ENCODE measurements at places on chromosomes 16 and 17.
A peak's percentile ranks its signal among the peaks of the same experiment; 100 is the strongest.

GRCh38 chr16:24988593-24989338 lies 26.4 kb downstream of the ARHGAP17 start:
- DNase-seq = peak; percentile 21

DNA sequence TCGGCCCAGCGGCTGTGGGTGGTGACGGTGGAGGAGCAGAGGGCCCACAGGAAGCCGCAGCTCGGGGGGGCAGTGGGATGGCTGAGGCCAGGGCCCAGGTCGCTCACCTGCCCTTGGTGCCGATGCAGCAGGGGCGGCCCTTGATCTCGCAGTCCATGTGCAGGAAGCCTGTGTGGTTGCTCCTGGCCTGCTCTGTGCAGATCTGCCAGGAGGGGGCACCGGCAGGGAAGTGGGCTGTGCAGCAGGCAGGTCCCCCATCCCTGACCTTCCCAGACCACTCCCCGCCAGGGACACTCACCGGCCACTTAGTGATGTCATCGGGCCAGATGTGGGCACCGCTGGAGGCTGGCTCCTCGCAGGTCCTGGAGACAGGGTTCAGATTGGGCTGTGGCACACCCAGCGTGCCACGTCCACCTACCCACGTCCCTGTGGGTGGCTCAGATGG lies 6.2 kb downstream of the AANAT start:
- no peak for DNase-seq

- no peak for DNase-seq
Observed at GRCh38 chr17:77466140-77466539, 325.4 kb downstream of the SEC14L1 start.

DNA sequence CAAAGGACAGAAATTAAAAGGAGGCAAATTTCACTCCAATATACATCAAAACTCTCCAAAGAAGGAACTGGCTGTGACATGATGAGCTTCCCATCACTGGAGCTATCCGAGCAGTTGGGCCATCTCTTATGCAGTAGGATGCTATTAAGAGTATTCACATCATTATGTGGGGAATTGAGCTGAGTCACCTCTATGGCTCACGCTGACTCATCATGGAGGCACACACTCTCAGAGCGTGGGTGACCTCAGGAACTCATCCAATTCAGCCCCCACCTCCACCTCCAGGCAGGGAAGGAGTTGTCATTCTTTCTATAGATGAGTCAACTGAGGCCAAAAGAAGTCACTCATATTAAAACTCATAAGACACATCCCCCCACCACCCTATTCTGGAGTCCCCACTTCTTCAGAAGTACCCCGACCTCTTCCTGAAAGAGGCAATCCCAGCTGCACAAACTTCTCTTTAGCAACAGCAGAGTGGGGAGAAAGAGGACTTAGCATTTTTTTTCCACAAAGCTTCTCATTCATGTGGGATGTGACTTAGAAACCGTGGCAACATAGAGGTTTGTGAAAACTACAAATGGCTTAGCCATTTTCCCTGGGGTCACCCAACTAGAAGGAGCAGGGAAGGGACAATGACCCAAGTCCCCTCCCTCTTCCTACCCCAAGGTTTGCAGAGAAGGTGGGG lies 32.5 kb downstream of the ABCC12 start:
- DNase-seq = peak; percentile 55

GRCh38 chr16:61277849-61278248 lies 758.4 kb downstream of the CDH8 start:
- no peak for DNase-seq

DNA sequence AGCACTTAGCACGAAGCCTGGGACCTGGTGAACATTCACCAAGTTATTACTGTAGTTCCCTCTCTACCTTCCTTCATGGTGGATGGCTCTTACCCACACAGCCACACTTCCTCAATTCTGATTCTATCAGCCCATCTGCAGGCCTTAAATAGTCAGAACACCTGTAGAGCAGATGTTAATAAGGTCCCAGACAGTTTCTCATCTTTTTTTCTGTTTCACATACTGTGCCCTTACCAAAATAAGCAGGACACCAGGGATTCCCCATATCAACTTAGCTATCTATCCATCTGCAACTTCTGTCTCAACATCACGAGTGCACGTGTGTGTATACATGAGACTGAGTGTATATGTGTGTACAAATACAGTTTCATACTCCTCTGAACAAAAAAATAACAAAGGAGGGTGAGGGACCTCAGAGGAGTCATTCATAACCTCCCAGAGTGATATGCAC lies 2.8 kb downstream of the RECQL5 start:
- no peak for DNase-seq

DNA sequence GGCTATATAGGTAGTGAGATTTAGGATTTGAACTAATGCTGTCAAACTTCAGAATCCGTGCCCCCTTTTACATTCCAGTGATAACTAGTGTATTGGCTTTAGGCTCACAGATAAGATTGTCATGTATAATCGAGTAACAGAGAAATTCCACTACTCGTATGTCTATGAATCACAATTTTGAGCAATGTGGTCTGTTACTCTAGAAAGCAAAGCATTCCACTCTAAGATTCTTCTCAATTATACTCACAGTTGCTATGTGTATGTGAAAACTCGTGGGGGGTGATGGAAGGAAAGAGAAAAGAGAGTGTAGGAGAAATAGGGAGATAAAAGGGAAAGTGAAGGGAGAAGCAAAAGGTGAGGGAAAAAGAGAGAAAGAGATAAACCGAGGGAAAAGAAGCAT lies 1175.1 kb upstream of the GOT2 start:
- no peak for DNase-seq

DNA sequence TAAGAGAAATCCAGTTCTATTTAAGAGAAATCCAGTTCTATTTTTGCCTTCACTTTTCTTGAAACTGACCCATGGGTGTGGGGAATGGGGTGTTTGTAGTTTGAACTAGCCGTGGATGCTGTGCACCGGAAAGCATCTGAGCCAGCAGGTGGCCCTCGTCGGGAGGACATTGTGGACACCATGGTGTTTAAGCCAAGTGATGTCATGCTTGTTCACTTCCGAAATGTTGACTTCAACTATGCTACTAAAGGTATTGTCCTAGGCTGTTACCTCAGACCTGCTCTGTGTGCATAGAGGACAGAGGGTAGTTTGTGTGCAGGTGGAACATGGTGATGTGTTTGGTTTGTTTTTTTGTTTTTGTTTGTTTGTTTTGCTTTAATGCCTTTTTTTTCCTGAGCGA lies 3.3 kb downstream of the ATXN2L start:
- no peak for DNase-seq

DNA sequence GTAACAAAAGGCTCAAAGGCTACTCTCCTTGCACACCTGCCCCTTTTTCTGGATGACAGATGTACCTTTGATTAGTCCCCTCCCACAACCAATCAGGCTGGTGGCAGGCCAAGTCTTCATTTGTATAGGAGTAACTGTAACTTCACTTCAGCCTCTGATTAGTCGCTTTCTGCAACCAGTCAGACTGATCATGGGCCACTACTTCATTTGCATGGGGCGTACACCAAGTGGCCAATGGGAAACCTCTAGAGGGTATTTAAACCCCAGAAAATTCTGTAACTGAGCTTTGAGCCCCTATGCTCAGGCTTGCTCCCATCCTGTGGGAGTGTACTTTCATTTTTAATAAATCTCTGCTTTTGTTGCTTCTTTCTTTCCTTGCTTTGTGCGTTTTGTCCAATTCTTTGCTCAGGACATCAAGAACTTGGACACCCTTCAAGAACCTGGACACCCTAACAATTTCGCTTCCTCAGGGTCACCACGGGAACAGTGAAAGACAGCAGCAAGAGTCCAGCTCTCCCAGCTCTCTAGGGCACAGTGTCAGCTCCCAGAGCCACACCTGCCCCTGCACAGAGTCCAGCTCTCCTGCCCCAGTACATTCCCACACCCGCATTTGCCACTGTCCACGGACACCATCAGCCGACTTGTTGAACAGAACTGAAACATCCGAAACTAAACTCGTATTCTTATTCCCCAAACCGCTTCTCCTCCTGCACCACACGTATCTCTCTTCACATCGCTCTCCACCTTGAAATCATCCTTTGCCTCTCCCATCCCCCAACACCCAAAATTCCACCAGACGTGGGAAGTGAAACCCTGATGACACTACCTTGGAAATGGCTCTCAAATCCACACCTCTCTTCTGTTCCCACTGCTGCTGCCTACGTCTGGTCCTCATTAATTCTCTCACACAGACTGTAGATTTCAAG lies 53.4 kb downstream of the ABCC12 start:
- no peak for DNase-seq

DNA sequence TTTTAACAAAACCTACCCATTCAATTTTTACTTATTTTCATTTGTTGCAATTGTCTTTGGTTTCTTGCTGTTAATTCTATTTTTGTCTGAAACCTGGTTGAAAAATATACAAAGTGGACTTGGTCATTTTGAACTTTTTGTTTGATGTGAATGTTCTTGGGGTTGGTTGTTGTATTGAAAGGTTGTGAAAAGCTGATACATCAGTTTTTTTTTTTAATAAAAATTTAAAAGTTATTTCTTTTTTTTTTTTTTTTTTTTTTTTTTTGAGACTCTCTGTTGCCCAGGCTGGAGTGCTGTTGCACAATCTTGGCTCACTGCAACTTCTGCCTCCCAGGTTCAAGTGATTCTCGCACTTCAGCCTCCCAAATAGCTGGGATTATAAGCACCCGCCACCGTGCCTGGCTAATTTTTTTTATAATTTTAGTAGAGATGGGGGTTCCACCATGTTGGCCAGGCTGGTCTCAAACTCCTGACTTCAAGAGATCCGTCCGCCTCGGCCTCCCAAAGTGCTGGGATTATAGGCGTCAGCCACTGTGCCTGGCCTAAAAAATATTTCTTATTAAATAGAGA lies 28.9 kb downstream of the WIPF2 start:
- DNase-seq = no peak

DNA sequence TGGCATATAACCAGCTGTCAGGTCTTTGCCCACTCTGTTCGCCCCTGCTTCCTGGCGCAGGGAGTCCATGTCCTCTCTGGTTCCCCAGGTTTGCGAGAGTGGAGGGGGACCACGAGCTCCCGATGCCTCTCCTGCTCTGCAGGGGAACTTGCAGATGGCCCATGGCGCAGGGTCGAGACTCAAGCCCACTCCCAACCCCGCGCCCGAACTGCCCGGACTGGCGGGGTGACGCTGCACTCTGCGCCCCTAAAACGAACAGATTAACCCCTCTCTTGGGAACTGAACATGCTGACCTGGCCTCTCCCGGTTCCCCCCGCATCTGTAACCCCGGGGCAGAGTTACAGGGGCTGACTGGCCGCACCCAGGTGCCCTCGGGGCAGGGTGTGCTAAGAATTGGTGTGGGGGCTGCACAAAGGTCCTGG lies 681 bp upstream of the PLA2G15 start:
- DNase-seq = no peak

GRCh38 chr17:74637265-74637664 lies 13.7 kb upstream of the CD300E start:
- no peak for DNase-seq

- no peak for DNase-seq
Observed at GRCh38 chr16:27868180-27868579, 195.3 kb downstream of the GSG1L start.

DNA sequence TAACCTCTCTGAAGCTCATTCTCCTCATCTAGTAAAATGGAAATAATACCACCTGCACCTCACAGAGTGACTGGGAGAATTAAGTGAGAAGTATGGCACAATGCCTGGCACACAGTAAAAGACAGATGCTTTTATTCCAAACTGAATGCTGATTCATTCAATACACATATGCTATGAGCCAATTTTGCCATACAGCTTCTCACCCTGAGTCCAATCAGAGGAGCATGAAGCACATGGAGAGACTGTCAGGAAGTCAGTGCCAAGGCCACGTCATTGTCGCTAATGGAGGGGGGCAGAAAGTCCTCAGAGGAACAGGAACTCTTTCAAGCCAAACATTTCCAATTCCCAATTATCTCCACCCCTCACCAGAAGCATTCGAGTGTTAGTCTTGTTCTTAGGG lies 11.6 kb downstream of the MKS1 start:
- no peak for DNase-seq

GRCh38 chr17:75317671-75318070 lies 28.4 kb upstream of the SLC25A19 start:
- no peak for DNase-seq

- DNase-seq = no peak
Observed at GRCh38 chr17:76280650-76281049, 15.5 kb downstream of the UBALD2 start.

GRCh38 chr17:73232587-73233373 lies 28.9 kb downstream of the CPSF4L start:
- DNase-seq = no peak

- no peak for DNase-seq
Observed at GRCh38 chr17:13792314-13792713, 190.6 kb upstream of the HS3ST3A1 start.

GRCh38 chr16:80144191-80144590 lies 396.6 kb upstream of the DYNLRB2 start:
- DNase-seq = no peak

- DNase-seq = peak; percentile 48
Observed at GRCh38 chr16:588639-588888, 1.3 kb upstream of the RAB40C start.

- DNase-seq = no peak
Observed at GRCh38 chr16:5064915-5065314, 841 bp downstream of the C16orf89 start.

- no peak for DNase-seq
Observed at GRCh38 chr16:1007284-1007850, 25.8 kb downstream of the SOX8 start.

- DNase-seq = no peak
Observed at GRCh38 chr17:42087042-42087701, 11.1 kb downstream of the ZNF385C start.

GRCh38 chr16:20023190-20023589 lies 50.5 kb downstream of the GPR139 start:
- no peak for DNase-seq

- no peak for DNase-seq
Observed at GRCh38 chr16:84312783-84313382, 18.2 kb downstream of the WFDC1 start.

DNA sequence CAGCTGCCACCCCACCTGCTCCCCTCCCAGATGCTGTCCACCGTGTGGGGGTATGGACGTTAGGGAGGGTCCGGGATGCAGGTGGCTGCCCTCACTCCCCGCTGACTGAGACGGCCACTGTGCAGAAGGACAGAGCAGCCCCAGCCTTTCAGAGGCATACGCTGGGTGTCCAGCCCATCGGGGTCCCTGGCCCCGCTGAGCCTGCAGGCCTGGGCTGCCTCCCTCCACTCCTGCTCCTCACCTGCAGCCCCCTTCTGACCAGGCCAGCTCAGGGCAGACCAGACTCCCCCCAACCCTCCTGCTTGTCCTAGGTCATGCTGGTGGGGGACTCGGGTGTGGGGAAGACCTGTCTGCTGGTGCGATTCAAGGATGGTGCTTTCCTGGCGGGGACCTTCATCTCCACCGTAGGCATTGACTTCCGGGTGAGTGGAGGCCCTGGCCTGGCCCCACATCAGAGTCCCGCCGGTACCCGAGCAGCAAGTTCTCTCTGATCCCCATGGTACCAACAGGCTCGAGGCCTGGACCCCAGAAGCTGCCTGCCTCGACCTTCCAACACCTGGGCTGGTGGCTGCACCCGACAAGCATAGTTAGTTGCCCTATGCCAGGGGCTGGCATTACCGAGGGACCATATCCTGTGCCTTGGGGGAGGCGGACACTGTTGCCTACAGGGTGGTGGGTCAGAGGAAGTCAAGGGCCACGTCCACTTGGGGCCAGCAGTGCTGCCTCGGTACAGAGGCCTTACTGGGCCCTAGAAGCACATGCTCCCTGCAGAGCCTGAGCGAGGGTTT lies 1.4 kb downstream of the RAB26 start:
- peak; percentile 35 for DNase-seq

- no peak for DNase-seq
Observed at GRCh38 chr16:74892574-74893461, 92.1 kb downstream of the WDR59 start.

- no peak for DNase-seq
Observed at GRCh38 chr17:57672971-57673370, 72.1 kb downstream of the CCDC182 start.

Measured in stimulated activated CD4-positive, alpha-beta T cell treated with anti-CD3 and anti-CD28 coated beads, Interleukin-2, amount 100 ng/mL, for 48 hours (primary cell).